ENCODE measurements at places on chromosomes 11 and 22. TPM values are rescaled to one million over a fixed set of nuclear protein-coding genes. Genes with fewer than 3 reads are reported as not detected.

The SYT13 gene
- 191 TPM for total RNA-seq

The PNPLA5 gene
- total RNA-seq: under 0.01 TPM

The MRGPRE gene
- not detected for total RNA-seq

The TUB gene
- total RNA-seq: 83.2 TPM

The OR10A2 gene
- not detected for total RNA-seq

The SCN3B gene
- 48.9 TPM for total RNA-seq

The CHST1 gene
- 10.6 TPM for total RNA-seq

The FZD4 gene
- total RNA-seq: 19.6 TPM

The OR4A47 gene
- not detected for total RNA-seq

The TRIM6 gene
- 0.41 TPM for total RNA-seq

The SERPIND1 gene
- 4.5 TPM for total RNA-seq

The RAB39A gene
- total RNA-seq: 52.2 TPM

The C11orf42 gene
- total RNA-seq: not detected

The OR52I1 gene
- not detected for total RNA-seq

The IGF2 gene
- 19.6 TPM for total RNA-seq

The GUCY1A2 gene
- 108 TPM for total RNA-seq

The PKP3 gene
- total RNA-seq: not detected

The MOGAT2 gene
- total RNA-seq: not detected
